Testis (tissue), 5 donors: ENCODE measurements at places on chromosomes 12 and 14.

- no peak for DNase-seq
Measured at GRCh38 chr14:53331247-53331646, 178.1 kb upstream of the DDHD1 start.

- DNase-seq = no peak
Measured at GRCh38 chr12:124034297-124034696, 61.3 kb downstream of the ZNF664 start.

DNA sequence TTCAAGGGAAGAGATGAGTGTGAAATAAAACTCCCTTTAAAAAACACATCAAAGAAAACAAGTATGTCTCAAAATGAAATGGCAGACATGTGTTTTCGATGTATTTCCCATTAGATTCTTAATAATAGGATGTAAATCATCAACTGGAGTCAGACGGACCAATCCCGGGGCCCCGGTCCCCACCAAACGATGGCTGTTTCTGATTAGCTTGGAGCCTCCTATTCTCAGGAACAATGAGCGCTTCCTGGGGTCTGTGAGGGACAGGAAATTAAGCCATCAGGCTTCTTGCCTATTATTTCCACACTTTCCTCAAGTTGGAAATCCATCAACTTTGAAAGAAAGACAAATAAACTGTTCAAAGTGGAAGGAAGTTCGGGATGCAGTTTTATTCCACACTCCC, 179.4 kb downstream of the EFCAB11 start:
- no peak for DNase-seq

- peak; percentile 83 for DNase-seq
Measured at GRCh38 chr12:125228519-125229260, 163.5 kb downstream of the AACS start.

DNA sequence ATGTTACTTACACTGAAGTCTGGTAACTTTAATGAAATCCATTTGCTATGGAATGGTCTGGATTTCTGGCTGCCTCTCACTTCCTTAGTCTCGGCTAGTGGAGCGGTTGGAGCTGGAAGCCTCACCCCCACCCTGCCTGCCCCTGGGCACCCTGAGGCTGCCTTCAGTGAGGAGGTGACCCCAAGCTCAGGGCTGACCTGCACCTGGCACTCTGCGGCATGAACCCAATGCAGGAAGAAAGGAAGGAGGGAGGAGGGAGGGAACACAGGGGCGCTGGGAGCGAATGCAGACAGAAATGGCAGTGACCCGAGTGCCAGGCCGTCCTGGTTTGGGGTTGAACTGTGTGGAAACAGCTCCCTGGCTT, 353.1 kb downstream of the TMEM121 start:
- DNase-seq = no peak

DNA sequence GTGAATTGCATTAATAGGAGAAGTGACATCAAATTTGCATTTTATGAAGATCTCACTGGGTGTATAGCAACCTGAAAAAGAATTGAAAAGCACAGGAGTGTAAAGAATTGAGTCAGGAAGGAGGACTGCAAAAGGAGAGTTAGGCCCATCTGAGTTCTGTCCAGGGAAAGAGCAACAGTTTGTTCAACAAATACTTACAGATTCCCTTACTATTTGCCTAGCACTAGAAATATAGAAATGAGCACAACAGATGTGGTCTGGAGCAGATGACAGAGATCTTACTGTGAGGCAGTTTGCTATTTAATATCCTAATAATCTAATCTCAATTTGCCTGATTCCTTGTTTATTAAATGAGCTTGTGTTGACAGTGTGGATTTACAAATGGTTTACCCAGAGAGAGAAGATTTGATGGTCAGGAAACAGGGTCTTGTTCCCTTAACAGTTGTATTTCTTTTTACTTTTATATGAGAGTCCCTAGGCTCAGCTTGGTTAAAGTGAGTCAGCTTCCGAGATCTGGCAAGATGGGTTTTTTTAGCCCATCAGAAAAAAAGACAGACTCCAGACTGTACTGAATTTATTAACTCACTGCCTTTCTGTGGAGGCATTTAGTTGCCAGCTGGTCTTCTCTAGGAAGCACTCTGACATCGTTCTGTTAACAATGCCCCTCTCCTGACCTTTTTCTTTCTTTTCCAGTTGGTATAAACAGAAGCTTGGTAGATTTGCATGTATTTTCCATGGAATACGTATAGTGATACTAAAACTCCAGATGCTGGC, 229.7 kb downstream of the TTC6 start:
- DNase-seq = no peak

- no peak for DNase-seq
Measured at GRCh38 chr12:4068981-4069669, 195.9 kb upstream of the PARP11 start.

- no peak for DNase-seq
Measured at GRCh38 chr12:69897744-69898143, 72.7 kb downstream of the MYRFL start.

DNA sequence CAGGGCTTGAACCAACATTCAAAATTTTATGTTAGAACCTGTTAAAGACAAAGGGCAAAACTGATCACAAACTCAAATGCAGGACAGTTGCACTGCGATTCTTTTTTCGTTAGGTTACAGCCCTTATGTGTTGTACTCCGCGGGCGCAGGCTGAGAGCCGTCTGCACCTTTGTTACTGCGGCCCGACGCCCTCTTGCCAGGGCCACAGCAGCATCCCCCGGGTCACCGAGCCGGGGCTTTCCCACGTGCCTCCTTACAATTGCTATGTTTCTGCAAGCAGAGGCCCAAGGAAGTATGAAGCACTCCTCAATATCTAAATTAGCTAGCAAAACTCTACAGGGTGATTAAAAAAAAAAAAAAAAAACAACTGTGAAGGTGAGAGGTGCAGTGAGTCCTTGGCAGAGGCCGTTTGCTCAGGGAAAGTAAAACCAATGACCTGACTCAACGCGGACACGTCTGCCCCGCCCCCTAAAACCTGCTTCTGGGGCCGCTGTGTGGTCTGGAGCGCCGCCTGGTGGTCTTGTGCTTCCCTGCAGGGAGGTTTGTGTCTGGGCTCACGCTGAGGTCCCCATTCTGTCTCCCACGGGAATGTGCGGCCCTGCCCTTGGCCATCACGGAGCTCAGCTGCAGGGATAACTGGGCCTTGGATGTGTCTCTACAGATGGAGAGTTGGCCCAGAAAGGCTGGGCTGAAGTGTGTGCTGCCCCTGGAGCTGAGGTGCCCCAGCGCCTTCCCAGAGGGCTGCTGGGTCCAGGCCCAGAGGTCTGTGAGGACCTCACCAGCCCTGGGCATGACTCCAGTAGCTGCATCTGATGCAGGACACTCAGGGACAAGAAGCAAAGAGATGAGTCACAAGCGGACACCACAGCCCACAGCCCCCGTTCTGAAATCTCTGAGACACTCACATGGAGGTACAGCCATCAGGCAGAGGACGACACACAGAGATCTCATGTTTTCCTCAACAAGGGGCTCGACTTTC, 418.5 kb downstream of the TMEM121 start:
- peak; percentile 86 for DNase-seq

- no peak for DNase-seq
Measured at GRCh38 chr14:101903111-101903561, 61.2 kb upstream of the DYNC1H1 start.

GRCh38 chr12:108268397-108268796, 70.7 kb downstream of the CMKLR1 start:
- DNase-seq = no peak

DNA sequence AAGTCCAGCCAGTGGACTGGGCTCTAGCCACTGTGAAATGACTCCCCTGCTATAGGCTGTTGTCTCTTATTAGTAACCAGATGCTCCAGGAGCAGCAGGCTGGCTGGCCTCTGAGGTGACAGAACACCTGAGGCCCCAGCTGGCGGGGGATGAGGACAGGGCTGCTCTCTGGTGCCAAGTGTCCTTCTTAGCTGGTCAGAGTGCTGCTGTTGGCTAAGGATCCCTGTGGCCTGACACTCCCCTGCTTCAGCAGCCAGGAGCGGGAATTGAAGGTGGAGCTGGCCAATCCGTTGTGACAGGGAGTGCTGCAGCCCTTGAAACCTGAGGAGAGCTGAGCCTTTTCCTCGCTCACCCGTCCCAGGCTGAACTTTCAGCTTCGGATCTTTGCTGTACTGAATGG, 30.7 kb downstream of the TMEM229B start:
- DNase-seq = no peak

DNA sequence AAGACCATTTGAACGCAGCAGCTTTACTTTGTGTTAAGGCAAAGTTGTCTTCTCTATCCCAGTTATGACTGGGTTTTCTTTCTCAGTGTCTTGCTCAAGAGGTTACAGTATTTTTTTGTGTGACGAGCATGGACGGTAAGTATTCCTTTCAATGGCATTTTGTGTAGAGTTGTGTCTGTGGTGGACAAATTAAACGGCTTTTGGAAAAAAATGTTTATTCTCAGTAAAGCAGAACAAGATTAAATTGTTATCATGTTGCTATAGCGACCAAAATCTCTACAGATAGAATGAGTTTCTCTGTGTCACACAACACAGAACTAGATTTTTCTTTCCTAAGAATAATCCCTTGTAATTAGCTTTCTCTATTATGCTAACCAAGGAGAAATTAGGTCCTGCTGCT, 417.1 kb downstream of the AEBP2 start:
- no peak for DNase-seq

DNA sequence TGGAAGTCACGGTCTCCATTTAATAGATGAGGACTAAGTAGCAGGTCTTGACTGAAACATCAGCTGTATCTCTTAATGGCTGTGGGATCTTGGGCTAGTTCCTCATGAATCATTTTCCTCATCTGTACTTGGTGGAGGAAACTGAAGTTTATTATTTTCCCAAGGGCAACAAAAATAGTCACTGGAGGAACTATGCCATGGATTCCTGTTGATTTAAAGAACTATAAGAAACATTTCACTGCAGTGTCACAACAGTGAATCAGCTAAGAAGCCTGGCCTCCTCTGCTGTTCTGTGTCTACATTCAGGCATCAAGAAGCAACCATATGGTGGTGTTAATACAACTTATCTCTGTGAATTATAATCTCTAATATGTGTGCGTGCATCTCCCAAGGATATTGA, 200.5 kb downstream of the STXBP6 start:
- DNase-seq = no peak

GRCh38 chr12:23361971-23362370, 587.5 kb downstream of the SOX5 start:
- no peak for DNase-seq

DNA sequence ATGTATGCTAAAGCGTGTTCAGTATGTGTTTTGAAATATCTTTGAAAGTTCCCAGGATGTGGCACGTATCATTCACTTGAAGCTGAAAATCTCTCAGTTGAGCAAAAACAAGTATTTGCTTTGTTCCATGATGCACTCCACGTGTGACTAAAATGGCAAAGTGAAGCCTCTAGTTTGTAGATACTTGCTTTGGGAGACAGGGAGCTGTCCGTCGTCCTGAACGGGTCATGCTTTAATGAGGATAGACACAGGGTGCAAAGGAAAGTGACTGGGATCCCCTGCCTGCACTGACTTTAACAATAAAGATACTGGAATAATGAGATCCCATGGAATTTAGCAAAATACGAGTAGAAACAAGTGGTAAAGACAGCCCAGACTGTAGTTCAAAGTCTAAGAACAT, 991.4 kb downstream of the NRXN3 start:
- DNase-seq = peak; percentile 24

- DNase-seq = no peak
Measured at GRCh38 chr12:54546511-54546910, 2.9 kb upstream of the PDE1B start.

DNA sequence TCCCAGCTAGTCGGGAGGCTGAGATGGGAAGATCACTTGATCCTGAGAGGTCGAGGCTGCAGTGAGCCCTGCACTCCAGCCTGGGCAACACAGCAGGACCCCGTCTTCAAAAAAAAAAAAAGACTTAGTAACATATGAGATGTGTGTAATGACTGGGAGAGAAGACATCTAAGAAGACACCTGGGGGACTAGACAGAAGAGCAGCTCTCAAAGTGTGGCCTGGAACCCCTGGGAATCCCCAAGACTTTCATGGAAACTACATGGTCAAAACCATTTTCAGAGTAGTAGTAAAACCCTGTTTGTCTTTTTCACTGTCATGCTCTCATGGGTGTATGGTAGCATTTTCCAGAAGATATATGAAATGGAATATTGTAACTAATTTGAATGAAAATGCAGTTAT, 45.3 kb downstream of the R3HDM2 start:
- DNase-seq = no peak

DNA sequence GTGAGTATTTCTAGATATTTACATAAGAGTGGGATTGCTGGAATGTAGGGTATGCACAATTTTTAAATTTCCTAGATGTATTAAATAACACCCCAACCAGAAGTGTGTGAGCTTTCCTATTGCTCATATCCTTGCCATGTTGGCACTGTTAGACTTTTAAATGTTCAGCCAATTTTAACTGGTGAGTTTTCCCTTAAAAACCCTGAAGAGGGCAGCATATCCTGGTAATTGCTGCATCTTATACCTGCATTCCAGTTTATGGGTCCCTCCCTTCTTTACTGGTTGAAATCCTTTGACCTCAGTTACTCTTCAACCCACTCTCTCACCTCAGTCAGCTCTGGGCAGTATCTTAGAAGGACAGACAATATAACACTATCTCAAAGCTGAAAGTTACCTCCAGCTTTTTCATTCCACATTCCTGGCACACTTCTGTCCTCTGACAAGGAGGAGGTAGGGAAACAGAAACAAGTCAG, 270.6 kb downstream of the PAWR start:
- no peak for DNase-seq

GRCh38 chr12:83865431-83865830, 1047.2 kb downstream of the SLC6A15 start:
- no peak for DNase-seq

DNA sequence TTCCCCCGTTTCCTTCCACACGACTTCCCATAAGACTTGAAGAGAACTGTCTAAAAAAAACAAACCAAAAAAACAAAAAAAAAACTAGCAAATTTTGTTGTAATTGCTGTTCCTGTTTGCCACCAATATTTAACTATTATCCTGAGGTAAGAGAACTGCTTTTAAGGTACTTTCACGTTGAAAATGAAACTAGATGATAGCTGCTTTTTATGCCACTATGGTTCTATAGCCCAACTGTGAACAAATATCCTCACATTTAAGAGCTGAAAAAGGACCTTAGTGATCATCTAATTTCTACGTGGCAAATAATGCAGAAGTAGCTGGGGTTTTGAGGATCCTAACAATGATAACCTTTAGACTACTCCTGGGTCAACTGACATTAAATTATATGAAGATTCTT, 98.6 kb downstream of the TAOK3 start:
- DNase-seq = no peak

- no peak for DNase-seq
Measured at GRCh38 chr14:32304296-32304695, 24.8 kb upstream of the AKAP6 start.

DNA sequence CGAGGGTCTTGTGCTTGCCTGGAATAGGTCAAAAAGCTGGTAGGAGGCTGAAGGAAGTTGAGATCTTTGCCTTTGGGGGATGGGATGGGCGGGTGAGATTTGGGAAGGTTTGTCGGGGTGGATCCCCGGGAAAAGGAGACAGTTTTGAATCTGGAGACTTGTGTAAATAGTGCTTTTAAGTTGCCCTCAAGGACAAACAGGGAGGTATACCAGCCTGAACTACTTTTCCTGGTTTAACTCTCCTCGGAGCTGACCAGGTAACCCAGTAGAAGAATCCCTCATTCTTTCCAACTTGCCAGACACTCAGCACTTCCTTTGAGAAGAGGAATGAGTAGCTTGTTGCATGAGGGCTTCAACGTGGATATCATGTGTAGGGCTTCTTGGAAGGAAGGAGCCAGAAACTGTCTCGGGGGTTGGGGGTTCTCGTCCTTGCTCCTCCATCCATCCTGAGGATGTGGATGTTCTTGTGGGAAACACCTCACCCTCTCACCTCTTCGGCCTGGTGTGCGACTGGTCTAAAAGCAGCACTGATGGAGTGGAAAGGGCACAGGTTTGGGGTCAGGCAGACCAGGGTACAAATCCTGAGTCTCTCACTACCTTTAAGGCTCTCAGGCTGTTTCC, 1.9 kb downstream of the TEAD4 start:
- DNase-seq = no peak

GRCh38 chr12:65259501-65259900, 19.0 kb upstream of the MSRB3 start:
- no peak for DNase-seq
